ENCODE measurements at places on chromosomes 5 and 9.

GRCh38 chr5:180684623-180685161 is 35.3 kb upstream of the FLT4 start:
- DNase-seq, result no peak

- no peak for DNase-seq
These were observed 14.5 kb downstream of the ZSWIM6 start for GRCh38 chr5:61346511-61346910.

GRCh38 chr5:72082048-72082447 is 25.2 kb upstream of the MAP1B start:
- no peak for DNase-seq

DNA sequence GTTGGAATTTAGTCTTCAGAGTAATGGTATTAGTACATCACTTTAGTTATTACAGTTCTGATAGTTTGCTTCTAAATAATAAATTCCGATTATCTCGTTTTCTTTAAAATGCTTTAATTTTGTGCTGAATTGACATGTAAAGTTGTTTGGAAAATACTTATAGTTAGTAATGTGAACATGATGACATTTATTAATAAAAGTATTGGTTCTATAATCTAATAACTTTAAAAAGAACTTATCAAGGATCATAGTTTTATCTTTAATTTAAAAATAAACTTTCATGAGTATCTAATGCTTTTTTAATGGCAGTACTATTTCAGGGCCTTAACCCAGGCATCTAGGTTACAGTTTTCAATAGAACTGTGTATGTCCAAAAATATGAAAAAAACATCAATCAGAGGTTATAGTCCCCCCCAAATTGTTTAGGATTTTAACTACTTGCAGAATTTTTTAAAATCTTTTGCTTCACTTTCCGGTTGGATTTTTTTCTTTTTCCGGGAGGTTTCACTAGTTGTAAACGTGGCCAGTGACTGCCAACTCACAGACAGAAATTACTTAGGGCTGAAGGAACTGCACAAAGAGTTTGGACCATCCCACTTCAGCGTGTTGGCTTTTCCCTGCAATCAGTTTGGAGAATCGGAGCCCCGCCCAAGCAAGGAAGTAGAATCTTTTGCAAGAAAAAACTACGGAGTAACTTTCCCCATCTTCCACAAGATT is 680 bp downstream of the GPX8 start:
- peak; percentile 65 for DNase-seq

GRCh38 chr9:82170866-82171265 is 182.3 kb downstream of the SPATA31D1 start:
- no peak for DNase-seq

GRCh38 chr5:106907979-106908378 is 762.8 kb downstream of the EFNA5 start:
- no peak for DNase-seq

DNA sequence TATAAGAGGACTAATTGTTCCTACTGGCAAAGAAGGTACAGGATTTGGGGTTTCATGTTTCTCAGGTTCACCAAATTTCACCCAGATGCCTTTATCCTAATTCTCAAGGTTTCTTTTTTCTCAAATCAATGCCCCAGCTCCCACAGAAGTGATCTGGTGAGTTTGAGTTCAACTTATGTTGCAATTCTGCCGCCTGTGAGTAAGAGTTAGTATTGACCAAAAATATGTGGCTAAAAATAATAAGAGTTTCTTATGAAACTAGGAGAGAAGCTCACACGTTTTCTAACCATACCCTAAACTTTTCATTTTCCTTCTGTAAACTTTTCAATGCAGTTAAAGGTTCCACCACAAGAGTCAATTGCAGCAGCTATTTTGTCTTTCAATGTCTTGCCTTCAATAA is 15.1 kb downstream of the SLCO6A1 start:
- no peak for DNase-seq

DNA sequence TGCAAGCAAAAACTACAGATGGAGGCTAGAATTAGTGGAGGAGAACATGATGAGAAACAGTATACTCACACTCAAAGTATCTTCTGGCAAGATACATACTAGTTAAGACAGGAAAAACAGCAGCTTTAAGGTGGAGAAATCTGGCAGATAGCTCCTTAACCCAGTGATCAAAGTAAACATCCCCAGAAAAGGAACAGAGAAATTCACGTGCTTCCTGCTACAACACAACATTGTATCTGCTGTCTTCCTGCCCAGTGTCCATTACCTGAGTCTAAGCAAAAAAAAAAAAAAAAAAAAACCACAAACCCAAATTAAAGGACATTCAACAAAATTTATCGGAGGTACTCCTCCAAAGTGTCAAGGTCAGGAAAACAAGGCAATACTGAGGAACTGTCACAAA is 38.4 kb downstream of the ROR2 start:
- DNase-seq, result no peak

DNA sequence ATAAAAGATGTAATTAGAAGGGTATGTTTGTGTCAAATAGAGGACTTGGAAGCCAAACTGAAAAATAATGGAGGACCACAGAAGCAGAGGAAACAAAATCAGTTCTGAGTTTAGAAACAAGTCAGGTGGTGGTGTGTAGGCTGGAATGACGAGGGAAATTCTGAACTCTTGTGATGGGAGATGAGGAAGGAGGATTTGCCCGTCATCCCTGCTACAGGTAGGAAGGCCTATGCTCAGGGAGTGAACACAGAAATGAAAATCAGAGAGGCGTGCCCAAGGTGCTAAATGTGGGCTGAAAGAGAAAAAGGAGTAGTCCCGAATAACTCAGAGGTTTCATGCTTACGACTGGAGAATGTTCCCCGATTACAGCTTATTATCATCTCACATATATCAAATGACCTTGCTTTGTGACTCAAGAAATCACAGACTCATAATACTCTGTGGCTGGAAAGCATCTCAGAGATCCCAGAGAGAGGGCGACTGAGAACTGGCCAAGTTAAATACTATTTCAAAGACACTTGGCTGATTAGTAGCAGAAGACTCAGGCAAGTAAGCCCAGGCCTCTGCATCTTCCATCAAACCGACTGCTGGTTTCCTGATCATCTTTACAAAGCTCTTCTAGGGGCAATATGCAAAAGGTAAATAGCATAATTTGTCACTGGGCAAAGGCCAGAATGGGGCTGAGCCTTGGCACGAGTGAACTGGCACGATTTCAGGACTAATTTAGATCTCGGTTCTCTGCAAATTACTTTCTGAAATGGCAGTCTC is 126.0 kb downstream of the SUSD1 start:
- DNase-seq, result no peak

DNA sequence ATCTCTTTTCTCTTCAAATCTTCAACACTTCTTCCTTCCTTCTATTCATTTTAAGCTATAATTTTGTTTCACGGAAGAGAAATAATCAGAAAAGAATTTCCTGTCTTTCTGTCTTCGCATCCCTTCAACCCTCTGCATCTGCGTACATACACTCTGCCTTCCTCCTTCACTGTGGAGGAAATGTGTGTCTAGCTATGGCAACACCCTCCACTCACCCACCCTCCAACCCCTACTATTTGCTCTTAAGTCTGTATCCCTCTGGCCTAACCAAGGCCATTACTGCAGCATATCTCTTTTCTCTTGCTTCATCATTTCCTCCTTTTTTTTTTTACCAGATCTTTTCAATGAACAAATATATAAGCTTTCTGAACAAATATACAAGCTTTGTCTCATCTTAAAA is 105.7 kb upstream of the NUDT12 start:
- DNase-seq, result no peak

- no peak for DNase-seq
These were observed 135.9 kb upstream of the FBN2 start for GRCh38 chr5:128673970-128674369.

DNA sequence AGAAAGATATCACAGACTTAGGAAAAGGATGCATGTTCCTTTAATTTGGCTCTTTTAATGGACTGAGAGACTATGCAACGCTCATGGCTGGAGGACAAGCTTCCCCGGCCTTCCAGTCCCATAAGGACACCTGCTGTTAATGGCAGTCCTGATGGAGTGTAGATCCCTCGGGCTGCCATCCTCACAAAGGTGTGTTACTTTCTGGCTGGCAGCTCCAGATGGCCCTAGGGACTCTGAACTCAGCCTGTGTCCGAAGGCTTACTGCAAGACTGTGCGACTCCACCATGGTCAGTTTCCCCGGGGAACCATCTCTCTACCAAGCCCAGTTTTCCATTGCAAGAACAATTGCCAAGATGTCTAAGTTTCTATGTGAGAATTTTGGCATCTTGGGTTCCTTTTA is 25.5 kb upstream of the KCNIP1 start:
- no peak for DNase-seq

DNA sequence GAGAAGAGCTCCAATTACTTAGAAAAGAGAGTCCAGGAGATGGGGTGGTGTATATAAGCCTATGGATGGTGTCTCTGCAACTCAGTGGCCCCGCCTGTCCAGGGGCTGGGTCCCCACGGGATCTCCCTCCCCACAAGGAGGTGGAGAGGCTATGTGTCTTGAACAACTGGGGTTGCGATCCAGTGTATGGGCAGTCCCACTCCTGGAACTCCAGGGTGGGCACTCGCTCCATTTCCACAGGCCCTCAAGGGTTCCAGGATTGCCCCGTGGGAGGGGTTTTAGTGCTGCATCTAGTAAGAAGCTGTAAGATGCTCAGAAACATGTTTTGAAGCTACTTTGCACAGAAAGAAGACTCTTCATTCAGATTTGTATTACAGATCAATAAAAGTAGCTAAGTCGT is 558 bp upstream of the SMAD5 start:
- DNase-seq, result no peak

DNA sequence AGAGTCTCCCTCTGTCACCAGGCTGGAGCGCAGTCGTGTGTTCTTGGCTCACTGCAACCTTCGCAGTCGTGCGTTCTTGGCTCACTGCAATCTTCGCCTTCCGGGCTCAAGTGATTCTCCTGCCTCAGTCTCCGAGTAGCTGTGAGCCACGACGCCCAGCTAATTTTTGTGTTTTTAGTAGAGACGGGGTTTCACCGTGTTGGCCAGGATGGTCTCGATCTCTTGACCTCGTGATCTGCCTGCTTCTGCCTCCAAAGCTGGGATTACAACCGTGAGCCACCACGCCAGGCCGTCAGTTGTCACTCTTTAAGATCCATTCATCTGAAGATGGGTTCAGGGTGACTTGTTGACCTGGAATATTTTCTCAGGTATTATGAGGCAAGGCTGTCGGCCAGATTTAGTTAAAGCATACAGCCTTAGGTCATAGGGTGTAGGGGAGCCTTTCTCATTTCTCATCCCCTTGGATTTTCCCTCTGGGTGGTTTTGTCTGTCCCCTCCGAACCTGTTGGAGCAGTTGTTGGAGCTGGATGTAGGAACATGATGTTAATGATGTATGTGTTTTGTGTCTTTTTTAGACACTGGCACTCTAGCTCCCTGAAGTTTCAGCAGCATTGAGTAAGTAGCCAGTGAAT is 1.6 kb downstream of the SLC22A5 start:
- DNase-seq, result no peak

DNA sequence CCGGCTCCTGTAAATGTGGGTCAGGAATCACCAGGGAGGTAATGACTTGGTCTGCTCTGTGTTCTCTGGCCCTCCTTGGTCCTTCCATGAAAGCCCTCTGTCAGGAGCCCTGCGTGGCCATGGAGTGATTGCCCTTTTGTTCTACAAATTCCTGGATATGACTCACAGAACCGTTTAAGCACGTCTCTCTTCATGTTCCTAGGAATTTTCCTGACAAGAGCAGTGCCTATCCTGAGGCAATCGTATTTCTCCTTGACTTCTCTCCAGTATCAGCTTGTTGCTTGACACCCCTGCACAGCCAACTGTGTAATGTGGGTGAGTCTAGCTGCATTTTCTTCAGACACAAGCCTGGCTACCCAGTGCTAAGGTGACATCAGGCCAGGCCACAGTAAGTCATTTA is 274.3 kb upstream of the ZNF462 start:
- DNase-seq, result no peak

Measured in left renal cortex interstitium (tissue), 4 donors.